ENCODE measurements at places on chromosomes 5 and 9.
A peak's percentile ranks its signal among the peaks of the same experiment; 100 is the strongest.

DNA sequence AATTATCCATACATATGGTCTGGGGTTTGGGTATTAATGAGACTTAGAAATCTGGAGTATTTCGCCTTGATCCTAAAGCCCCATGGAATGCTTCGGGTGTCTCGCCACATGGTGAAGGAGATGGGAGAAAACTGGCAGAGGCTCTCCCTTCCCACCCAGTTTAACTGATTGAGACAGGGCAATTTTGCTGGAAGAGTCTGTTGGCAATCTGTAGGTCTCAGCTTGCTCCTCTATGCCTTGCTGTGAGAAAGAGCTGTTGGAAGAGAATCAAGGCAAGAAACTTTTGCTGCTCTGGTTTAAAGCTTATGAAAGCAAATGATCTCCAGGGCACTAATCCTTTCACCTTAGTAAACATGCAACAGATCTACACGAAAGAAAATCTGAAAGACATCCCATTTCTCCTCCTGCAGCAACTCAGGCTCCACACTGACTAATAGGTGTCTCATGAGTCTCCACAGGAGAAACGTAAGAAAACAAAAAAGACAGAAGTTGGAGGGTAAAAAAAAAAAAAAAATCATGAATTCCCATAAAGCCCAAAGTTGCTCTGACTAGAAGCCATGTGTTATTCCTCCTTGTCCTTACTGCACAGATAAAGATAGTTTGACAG lies 369.9 kb downstream of the EFNA5 start:
- DNase-seq = no peak

- DNase-seq = no peak
Measured at GRCh38 chr9:85943757-85944430, 2.9 kb downstream of the NAA35 start.

DNA sequence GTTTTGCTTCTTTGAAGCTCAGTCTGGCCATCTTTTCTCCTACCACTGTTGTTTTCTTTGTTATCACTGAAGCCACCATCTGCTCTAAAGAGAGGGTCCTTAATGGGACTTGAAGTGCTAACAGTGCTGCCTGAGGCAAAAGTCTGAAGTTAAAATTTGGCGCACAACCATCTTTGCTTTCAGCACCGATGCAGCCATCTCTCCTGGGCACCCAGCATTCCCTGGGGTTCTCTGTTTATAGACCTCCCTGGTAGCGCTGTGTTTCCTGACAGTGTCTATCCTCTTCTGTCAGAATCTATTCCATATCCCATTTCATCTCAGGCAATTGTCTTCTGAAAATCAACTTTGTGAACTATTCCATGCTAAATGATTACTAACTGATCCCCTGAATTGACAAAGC lies 491.5 kb upstream of the MPDZ start:
- DNase-seq = no peak

- no peak for DNase-seq
Measured at GRCh38 chr5:74237571-74238145, 402.9 kb downstream of the ENC1 start.

DNA sequence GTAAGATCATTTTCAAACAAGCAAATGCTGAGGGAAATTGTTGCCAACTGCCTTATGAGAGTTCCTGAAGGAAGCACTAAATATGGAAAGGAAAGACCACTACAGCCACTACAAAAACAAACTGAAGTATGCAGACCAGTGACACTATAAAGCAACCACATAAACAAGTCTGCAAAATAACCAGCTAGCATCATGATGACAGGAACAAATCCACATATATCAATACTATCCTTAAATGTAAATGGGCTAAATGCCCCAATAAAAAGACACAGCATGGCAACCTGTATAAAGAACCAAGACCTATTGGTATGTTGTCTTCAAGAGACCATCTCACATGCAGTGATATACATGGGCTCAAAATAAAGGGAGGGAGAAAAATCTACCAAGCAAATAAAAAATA lies 113.2 kb downstream of the DTWD2 start:
- no peak for DNase-seq

- DNase-seq = peak; percentile 82
Measured at GRCh38 chr5:135944967-135945560, 9.7 kb downstream of the LECT2 start.

DNA sequence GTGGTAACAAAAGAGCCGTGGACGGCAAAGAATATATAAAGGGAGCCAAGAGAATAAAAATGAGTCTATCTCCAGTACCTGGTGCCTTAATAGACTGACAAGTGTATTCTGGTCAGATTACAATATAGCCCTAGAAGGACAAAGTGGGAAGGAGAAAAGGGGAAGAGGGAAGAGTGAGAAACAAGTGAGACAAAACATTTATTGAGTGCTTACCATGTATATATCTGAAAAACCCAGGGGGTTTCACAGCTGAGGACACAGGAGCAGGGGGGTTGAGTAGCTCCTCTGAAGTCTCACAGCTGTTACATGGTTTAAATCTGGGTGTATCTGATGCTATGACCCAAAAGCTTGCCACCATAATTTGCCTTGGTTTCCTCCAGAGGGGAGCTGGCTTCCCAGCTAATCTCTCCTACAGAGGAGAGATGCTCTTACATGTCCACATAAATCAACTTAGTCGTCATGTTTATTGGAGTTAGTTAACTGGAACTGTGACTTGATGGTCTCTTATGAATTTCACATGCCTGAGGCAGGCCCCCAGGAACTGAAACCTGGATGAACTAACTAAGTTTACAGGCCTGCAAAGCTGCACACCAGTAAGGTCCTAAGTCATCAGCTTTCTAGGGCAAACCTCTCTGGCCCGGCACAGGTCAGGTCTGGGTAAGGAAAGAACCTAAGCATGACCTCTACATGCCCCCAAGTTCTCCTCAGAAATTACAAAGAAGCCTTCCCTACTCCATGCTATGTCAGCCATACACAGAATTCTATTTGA lies 15.5 kb downstream of the SIL1 start:
- no peak for DNase-seq

DNA sequence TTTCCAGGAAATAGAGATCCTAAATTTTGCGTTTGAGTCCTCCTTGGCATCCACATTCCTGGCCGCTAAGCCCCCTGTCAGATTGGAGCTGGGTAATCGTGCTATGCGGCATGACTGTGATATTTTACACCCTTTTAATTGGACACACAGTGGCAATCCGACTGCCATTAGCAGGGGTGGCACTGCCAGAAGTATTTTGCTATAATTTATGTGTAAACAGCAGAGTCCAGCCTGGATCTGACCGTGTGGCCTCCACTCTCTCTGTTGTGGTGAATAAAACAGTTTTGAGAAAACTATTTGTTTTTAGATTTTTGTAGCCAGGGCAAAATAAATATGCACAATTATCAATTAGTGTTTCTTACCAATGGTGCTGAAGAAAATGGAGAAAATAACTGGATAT lies 281.0 kb upstream of the IRX2 start:
- DNase-seq = no peak

GRCh38 chr9:1837453-1838084 lies 177.6 kb upstream of the SMARCA2 start:
- DNase-seq = peak; percentile 0

GRCh38 chr5:92887254-92887653 lies 693.8 kb downstream of the NR2F1-AS1 start:
- no peak for DNase-seq

DNA sequence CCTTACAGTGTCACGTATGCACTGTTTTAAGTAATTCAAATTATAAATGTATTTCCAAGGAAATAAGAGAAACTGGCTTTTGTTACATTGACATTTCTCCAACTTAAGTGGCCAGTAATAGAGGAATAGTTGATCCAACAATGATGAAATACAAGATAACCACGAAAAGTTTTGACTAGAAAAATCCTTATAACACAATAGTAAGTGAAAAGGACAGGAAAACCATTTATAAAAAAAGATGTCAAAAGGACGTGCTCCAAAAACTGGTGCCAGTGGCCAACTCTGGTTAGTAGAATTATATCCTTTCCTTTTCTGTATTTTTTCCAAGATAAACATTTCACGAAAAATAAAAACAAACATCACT lies 210.9 kb downstream of the GAPVD1 start:
- DNase-seq = no peak

- peak; percentile 57 for DNase-seq
Measured at GRCh38 chr5:103894882-103895281, 332.3 kb upstream of the NUDT12 start.

GRCh38 chr9:95370064-95370463 lies 52.6 kb upstream of the FANCC start:
- no peak for DNase-seq

DNA sequence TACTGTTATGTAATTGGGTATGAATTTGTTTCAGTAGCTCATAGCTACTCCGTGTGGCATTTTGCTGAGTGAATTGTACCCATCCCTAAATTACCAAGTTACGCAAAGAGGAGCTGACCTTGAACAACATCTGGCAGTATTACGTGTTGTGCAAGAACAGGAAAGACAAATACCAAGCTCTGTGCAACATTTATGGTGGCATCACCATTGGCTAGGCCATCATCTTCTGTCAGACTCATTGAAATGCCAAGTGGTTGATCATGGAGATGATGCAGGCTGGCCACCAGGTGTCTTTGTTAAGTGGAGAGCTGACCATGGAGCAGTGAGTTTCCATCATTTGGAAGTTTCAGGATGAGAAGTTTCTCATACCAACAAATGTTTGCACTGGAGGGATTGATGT lies 15.0 kb downstream of the ZSWIM6 start:
- DNase-seq = no peak

- DNase-seq = no peak
Measured at GRCh38 chr5:115267617-115268016, 4.9 kb upstream of the PGGT1B start.

DNA sequence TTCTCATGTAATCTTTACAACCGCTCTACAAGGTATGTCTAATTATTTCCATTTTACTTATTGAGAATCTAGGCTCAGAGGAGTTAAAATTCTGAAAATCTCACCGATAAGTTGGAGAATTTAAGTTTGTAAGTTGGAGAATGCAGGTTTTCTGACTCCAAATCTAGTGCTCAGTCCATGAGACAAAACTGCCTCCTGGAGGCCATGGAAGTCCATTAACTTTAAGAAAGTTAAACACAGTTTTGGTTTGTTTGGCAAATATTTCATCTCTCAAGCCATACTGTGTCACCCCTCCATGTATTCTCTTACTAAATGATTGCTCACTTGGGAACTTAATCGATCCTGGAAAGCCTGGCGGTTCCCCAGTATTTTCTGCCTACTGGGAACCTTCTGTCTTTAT lies 52.6 kb downstream of the INIP start:
- no peak for DNase-seq

GRCh38 chr5:157864067-157864466 lies 5.1 kb upstream of the CLINT1 start:
- DNase-seq = no peak

- no peak for DNase-seq
Measured at GRCh38 chr5:84017523-84018172, 297.0 kb upstream of the HAPLN1 start.

GRCh38 chr5:54608423-54609085 lies 91.0 kb downstream of the SNX18 start:
- DNase-seq = no peak

DNA sequence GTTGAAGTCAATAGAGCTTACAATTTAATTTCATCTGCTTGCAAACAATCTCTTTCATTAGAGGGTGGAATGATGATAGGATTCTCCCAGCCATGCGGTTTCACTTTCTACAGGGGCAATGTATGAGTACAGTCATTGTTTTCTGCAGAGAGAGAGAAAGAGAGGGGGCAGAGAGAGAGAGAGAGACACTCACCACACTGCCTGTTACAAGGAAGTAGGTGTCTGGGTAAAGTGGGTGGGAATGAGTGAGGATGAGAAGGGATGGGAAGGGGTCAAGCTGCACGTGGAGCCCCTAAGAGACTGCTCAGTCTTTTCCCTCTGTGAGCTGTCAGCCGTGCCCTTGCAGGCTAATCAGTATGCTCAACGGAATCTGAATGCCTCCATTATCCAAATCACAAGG lies 454.3 kb downstream of the KDM4C start:
- peak; percentile 81 for DNase-seq

GRCh38 chr9:95003689-95004410 lies 277.4 kb downstream of the AOPEP start:
- no peak for DNase-seq

GRCh38 chr5:73280821-73281746 lies 108.1 kb downstream of the TMEM174 start:
- no peak for DNase-seq

DNA sequence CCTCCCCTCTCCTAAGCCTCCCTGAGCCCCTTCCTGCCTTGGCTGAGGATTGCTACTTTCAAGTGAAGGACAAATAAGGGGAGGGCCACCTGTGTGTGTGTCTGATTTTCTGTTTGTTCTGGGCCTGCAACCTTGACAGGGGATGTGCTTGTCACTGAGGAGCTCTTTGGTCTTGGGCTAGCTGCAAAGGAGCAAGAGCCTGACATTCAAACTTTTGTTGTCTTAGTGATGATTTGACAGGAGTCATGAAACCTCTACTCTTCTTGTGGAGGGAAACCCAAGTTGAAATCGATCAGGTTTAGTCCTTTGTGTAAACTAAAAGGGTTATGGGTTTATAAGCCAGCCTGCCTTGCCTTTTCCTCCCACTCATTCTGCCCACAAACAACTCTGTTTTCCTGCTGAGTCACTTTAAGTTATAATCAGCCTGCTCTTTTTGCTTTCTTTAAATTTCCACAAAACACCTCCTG lies 16.9 kb downstream of the CLTA start:
- DNase-seq = no peak

GRCh38 chr9:88998911-88999310 lies 7.6 kb downstream of the S1PR3 start:
- DNase-seq = no peak

GRCh38 chr9:5499889-5500398 lies 10.4 kb upstream of the PDCD1LG2 start:
- no peak for DNase-seq

GRCh38 chr5:94782383-94782782 lies 163.9 kb downstream of the SLF1 start:
- no peak for DNase-seq

DNA sequence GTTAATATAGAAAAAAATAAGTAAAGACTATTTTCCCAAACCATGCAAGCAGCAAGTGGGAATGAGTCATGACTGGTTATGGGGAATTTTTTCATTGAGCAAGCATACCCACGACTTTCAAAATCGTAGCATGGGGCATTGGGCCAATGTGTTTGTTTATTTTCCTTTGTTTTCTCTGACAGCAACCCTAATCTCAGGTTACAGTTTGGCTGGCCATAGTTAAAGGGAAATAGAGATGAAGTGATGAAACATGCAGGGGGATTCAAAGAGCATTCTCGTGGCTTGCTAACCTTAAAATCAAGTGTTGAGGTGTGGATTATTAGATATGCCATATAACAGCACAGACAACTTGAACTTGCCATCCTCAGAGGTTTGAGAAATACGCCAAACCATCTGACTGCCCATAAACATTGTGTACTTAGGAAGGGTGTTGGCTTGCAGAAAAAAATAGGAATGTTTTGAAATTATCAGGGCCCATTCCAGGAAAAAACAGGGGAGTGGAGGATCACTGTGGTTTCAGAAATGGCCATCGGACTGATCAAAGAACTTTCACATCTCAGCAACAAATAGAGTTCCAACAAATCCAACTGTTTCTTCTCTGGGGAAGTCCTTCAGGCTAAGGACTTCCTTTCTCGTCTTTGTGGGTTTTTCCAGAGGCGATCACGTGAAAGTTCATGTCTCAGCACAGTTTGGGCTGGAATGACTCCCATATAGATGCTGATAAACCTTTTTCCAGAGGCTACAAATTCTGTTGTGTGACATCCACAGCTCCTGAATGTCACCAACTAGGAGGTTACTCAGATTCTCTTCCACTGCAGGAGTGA lies 259.1 kb downstream of the SYK start:
- DNase-seq = no peak

- no peak for DNase-seq
Measured at GRCh38 chr5:170393958-170394357, 4.8 kb upstream of the KCNMB1 start.
